Left ventricle myocardium superior (tissue), 1 donor: ENCODE measurements at places on chromosomes 12 and 14. TPM values are rescaled to one million over a fixed set of nuclear protein-coding genes. Genes with fewer than 3 reads are reported as not detected.

- no peak for DNase-seq
Observed at GRCh38 chr14:37406095-37406494, 189.0 kb downstream of the FOXA1 start.

DNA sequence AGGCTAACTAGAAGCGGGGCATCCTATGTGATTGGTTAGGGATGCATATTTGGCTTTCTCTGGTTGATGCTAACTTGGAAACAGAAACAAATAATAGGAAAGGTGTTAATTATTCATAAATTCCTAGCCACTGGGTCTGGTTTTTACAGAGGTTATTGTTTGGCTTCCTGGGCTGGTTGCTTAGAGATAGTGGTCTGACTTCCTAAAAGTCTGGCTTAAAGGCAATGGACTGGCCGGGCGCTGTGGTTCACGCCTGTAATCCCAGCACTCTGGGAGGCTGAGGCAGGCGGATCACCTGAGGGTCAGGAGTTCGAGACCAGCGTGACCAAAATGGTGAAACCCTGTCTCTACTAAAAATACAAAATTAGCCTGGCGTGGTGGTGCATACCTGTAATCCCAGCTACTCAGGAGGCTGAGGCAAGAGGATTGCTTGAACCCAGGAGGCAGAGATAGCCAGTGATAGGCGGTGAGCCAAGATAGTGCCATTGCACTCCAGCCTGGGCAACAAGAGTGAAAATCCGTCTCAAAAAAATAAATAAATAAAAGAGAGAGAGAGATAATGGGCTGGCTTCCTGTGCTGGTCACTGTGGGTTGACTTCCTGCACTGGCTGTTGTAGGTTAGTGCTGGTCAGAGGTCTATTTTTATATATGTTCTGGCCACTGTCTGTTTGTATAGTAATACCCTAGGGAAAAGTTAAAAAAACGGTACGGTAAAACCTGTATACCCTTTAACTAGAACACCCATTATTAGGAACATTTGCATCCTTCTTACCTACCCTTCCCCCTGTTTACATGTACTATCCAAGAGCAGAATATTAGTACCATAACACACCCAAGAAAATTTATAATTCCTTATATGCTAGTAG lies 24.1 kb downstream of the OR6S1 start:
- DNase-seq: no peak

DNA sequence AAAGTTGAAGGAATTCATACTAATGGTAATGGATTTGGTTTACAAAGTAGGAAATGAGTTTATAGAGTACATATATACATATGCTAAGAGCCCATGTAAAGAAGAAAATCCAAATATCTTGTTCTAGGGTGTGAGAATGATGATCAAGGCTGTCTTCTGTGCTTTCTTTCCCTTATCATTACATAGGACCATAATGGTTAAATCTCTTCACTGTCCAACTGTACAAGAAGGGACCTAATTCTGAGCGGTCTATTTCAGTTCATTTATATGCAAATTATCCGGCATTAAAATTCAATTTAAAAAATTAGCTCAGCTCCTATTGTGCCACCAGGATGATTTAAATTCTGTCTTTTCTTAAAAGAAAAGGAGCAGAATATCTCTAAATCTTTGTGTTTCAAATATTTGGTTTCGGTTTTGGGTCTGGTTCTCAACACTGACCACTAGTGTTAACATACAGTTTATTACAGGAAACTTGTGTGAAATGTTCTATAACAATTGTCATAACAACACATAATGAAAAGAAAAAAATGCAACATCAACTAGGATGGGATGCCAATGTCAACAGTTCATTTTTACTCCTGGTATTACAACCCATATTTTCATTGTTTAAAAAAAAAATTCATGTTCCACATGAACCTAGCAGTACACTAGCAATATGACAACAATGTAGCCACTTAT lies 16.8 kb downstream of the OR4K1 start:
- no peak for DNase-seq

- no peak for DNase-seq
Observed at GRCh38 chr12:62750941-62751809, 183.8 kb downstream of the PPM1H start.

GRCh38 chr12:47763481-47764346 lies 5.0 kb upstream of the RAPGEF3 start:
- DNase-seq: no peak

Gene HOXC5
- not detected for total RNA-seq

Gene IFI27
- 151 TPM for total RNA-seq

Gene NPFF
- total RNA-seq: not detected
